ENCODE measurements at places on chromosomes 16 and 17.

- DNase-seq = no peak
Observed at GRCh38 chr16:65083164-65083857, 38.6 kb downstream of the CDH11 start.

DNA sequence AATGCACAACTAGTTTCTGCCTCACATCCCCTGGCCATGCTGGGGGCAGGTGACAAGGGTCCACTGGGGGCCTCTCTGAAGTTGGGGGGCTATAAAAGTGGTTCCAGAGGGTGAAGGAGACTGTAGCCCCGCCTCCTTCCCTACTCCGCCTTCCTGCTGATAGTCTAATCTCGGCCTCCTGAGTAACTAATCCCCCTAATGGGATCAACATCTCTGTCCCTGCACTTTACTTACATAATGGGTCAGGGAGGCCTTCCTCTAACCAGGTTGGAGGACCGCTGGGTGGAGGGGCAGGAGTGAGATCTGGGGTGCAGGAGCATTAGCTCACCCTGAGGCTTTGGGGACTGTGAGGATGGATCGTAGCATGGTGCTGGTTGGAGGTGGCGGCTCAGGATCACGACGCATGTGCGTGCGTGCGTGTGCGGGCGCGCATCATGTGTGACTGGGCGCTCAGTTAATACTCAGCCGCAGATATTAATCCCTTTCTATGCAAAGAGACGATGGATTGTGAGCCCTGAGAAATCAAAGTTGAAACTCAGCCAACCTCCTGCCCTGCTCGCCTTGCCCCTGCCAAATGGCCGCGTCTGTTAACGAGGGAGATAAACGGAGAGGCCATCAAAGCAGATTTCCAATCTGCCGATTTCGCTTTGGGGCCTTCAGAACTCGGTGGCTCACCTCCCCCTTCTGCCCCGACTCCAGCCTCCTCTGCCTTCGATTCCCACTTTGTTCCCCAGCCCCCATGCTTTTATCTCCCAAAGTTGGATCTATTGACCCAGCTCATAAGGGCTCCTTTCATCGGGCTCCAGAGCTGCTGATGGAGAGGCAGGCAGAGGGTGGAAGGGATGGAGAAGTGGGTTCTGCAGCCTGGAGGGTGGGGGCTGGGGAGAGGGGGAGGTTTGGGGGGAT lies 107.3 kb downstream of the SDK2 start:
- DNase-seq = no peak

DNA sequence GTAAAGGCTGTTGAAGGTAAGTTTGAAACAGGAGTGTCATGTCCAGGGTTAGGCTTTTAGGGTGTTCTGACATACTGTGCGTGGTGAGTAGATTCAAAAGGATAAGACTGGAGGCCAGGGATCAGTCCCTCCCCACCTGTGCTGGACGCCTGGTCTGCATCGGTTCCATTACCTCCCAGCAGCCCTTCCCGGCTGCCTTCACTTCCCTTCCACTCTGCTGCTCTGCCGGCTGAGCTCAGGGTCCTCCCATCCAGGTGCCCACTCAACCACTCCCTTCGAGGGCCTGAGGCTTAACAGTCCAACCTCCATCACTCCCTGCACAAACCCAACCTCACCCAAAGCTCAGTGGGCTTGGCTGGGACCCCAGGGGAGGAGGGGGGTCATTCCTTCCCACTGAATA lies 4.1 kb upstream of the SLC5A10 start:
- no peak for DNase-seq

- no peak for DNase-seq
Observed at GRCh38 chr17:78057113-78057740, 71.3 kb downstream of the TMC6 start.

DNA sequence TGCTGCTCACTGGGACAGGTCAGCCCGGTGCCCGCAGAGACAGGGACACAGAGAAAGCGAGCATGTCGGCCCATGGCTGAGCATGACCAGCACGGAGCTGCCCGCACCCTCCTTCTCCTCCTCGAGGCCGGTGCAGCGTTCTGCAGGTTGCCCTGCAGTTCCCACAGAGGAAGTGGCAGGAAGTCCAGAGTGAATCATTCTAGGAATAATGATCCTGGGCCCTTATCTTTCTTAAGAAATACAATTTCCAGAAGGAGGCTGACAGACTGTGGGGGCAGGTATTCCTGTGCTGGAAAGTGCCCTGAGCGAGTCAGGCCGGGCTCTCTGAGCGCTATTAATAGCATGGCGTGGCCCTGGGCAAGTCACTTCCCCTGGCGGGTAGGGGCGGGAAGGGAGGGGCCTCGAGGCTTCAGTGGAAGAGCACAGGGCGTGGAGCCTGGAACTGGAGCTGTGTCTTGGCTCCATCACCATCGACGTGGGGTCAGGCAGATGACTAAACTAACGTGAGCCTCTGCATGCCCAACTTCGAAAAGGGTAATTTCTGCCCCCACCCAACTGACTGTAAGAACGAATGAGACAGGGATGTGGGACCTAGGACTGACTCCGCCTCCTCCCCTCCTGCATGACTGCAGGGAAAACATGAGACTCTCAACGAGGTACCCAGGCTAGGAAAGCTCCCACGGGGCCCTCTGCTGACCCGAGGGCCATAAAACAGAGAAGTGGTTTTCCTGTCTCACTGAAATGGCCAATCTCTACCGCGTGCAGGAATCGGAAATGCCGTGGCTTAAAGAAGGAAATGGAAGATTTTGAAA lies 9.8 kb downstream of the TMEM204 start:
- DNase-seq = peak; percentile 69

DNA sequence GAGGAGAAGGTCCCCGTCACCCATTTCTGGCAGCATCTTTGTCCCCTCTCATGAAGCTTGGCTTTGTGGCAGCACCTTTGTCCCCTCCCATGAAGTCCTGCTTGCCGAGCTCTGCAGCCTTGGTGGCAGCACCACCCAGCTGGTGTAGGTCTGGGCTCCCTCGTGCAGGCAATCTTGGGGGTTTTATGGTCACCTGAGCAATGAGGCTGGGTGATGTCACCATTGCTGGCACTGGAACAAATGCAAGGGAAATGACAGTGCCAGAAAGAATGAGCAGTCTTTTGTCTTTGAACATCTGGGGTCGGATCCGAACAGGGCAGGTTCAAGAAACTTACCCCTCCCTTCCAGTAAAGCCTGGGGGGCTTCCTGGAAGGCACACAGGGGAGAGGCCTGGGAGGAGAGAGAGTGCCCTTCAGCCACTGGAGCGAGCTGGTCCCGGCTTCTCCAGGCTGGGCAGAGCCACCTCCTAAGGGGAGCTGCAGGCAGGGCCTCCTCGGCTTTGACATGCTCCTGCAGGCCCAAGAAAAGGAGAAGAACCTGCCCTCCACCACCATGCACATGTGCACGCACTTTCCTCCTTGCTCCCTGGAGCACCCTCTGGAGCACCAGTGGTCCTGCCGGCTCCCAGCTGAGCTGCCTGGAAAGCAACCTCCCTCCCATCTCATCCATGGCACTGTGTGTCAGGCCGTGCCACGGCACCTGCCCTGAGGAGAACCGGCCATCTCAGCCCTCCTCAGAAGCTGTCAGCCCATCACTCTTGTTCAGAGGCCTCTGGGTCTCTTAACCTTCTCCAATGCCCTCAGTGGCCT lies 16.0 kb downstream of the BTBD17 start:
- no peak for DNase-seq

All from K562 (cell line).